DMS79 treated with DMSO at 0.1 percent for 48 hours (cell line): ENCODE measurements at places on chromosomes 11 and 22.

- no peak for DNase-seq
Measured at GRCh38 chr11:48107188-48107704, 109.4 kb upstream of the OR4B1 start.

DNA sequence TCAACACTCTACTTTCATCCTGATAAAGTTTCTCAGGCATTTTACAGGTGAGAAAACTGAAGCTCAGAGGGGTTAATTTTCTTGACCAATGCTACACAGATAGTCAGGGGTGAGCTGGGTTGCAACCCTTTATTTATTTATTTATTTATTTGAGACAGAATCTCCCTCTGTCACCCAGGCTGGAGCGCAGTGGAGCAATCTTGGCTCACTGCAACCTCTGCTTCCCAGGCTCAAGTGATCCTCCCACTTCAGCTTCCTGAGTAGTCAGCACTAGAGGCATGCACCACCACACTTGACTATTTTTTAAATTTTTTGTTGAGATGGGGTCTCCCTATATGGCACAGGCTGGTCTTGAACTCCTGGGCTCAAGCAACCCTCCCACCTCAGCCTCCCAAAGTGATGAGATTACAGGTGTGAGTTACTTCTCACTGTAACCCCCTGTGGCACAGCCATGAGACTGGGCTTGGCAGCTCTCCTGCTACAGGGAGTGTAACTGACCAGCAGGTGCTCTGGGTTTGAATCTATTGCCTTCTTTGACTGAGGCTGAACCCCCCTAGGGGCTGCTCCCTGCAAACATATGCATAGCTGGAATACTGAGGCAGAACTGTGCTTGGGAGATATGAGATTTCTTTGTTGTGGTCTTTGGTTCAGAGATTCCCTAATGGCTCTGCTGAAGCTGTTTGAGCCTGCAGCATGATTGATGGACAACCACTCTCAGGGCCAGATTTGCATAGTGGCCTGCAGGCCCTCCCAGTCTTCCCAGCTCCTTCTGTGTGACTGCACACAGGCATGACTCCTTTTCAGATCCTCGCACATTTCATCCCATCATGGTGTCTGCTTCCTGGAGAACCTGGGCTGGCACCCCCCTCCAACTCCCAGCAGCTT lies 6.1 kb downstream of the C11orf96 start:
- no peak for DNase-seq

GRCh38 chr11:71237853-71238252 lies 14.5 kb downstream of the SHANK2 start:
- no peak for DNase-seq

GRCh38 chr11:10418259-10418949 lies 36.7 kb upstream of the AMPD3 start:
- DNase-seq: no peak

GRCh38 chr22:42080287-42080686 lies 787 bp downstream of the SMDT1 start:
- peak; percentile 2 for DNase-seq

- no peak for DNase-seq
Measured at GRCh38 chr11:103862094-103862801, 174.2 kb upstream of the DDI1 start.

GRCh38 chr11:120906766-120907165 lies 117.1 kb upstream of the TBCEL start:
- DNase-seq: no peak

DNA sequence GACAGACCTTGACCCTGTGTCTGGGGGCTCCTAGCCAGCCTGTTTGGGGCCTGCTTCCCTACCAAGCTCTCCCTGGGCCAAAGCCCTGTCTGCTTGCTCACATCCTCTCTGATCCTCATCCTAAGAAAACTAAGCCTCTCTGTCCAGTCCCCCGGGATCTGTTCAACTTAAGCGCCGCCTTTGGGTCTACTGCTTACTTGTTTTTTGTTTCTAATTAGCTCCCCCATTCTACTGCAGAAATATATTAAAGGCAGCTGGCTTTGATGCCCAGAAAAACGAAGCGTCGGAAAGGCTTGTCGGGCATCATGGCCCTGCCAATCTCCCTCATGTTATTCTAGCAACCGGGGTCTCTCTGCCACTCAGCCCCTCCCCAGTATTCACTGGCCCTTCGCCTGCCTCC lies 3.4 kb downstream of the DSCAML1 start:
- peak; percentile 52 for DNase-seq

DNA sequence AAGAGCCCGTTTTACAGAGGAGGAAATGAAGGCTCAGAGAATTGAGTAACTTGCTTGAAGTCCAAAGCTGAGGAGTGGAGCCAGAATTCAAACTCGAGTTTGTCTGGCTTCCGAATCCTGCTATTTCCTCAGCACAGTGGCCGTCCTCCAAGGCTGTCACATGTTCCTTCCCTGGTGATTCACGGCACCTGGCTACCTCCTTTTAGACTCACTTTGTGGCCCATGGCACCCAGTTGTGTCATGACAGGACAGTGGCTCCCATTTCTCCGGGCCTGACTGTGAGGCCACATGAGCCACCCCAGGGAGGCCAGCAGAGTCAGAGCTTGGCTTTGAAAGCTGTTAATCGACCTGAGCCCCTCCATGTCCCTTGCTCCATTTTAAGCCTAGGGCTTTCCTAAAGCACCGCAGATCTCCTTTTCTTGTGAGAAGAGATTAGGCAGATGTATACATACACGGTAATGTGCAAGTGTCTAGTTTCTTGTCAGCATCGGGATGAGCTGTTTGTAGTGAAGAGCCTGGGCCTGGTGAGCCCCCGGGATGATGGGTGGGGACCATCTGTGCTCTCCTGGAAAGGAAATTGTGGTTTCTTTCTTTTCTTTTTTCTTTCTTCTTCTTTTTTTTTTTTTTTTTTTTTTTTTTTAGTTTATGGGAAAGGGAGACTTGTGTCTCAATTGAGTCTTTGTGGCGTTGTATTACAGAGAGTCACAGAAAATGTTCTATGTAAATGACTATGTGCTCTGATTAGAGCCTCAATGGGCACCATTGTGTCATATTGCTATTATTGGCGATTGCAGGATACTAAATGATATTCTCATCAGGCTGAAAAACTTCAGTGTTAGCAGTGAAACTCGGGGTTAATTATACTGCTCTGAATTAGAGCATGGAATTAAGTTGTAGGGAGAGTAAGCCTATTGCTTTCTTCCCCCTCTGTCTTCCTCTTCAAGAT lies 54.8 kb downstream of the PTPRJ start:
- no peak for DNase-seq

GRCh38 chr22:24325105-24325757 lies 54.6 kb downstream of the SPECC1L start:
- DNase-seq: peak; percentile 12

- no peak for DNase-seq
Measured at GRCh38 chr11:32602657-32603415, 19.2 kb downstream of the EIF3M start.

GRCh38 chr11:114073828-114074381 lies 14.4 kb downstream of the ZBTB16 start:
- DNase-seq: peak; percentile 20

GRCh38 chr11:115656669-115657068 lies 152.5 kb upstream of the CADM1 start:
- no peak for DNase-seq

- no peak for DNase-seq
Measured at GRCh38 chr22:33986954-33987353, 66.7 kb upstream of the LARGE1 start.

DNA sequence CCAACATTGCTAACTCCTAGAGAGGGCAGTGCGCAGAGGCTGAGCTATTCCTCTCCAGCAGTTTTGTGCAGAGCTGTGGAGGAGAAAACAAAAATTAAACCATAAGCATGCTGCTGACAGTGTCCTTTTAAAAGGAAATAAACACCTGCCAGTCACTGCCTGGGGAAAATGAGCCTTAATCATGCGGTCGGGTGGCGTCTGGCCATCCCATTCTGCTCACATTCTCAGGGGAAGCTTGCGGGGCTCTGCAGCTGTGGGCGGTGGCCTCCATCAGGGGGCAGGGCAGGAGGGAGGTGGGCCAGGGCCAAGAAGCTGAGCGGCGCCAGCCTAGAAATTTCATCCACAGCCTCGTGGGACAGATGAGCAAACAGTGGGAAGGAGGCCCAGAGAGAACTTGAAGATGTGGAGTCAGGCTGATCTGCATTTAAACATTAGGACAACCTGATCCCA lies 71.0 kb upstream of the TP53I11 start:
- peak; percentile 49 for DNase-seq

DNA sequence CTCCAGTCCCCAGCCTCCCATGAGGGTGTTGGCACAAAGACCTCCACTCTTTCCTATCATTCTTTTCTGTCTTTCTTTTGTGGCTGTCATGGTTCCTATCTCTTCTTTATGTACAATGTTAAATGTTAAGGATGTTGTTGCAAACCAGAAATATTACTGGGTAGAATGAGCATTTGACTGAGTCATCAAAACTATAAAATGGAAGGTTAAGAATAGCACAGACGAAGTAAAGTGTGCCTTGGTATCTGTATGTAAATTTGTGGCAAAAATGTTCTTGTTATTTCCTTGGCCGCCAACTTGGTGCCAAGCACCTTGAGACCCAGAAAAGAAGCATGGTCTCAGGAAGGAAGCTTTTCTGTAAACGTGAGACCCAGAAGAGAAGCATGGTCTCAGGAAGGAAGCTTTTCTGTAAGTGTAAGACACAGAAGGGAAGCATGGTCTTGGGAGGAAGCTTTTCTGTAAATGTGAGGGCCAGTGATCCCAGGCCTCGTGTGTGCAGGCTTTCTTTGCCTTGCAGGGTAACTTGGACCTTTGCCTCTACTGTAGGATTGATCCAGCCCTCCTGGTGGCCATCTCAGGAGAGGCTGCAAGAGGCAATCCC lies 6.7 kb upstream of the PKP3 start:
- DNase-seq: no peak

- no peak for DNase-seq
Measured at GRCh38 chr11:77981346-77981947, 13.0 kb downstream of the INTS4 start.

- no peak for DNase-seq
Measured at GRCh38 chr11:9982796-9983579, 311.0 kb downstream of the SBF2 start.

GRCh38 chr11:10492084-10492483 lies 37.0 kb downstream of the AMPD3 start:
- DNase-seq: no peak

DNA sequence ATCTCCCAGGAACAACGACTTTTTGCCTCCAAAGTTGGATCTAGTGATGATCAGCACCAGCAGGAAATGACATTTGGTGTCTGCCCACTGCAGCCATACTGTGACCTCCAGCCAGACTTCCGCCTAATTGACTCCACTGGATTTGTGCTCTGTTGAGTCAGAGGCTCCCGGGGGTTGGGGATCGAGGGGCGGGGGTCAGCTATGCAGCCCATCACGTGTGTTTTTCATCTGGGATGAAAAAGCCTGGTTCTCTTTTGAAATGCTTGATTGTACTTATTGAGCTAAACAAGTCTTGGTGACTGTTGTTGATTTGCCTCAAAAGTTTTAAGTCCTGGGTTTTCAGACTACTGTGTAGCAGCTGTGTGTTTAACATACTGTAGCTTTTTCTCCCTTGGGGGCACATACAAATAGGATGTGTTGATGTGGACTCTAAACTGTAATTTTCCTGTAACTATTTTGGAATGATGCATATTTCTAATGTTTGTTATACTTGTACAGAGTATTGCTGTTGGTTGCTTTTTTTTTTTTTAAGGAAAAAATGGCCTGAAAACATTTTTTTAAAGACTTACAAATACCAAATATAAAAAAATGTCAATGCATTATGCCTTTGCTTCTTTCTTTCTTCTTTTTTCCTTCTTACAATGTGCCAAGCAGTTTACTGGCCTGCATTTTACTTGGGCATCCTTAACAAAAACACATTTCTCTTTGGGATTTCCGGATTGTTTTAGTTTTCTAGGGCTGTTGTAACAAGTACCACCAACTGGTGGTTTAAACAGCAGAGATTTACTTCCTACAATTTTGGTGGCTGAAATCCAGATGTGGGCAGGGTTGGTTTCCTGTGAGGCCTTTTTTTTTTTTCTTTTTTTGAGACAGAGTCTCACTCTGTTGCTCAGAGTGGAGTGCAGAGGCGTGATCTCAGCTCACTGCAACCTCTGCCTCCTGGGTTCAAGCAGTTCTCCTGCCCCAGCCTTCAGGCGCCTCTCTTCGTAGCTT lies 46.1 kb upstream of the OR4B1 start:
- no peak for DNase-seq

- no peak for DNase-seq
Measured at GRCh38 chr11:109264128-109264527, 157.9 kb upstream of the C11orf87 start.

DNA sequence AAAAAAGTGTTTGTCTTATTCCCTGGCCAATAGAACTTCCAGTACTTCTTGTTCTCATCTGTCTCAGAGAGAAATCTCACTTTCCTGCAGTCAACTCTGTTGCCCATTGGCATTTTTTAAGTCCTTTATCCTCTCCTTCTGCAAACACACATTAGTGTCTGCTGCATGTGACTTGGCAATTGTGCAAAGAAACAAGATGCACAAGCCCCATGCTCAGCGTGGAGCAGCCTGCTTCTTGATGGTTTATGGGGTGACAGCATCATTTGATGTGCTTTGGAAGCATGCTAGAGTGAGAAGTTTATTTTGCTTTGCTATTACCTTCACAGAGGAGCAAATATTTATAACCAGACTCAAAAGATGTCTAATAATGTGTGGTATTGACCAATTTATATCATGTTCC lies 238.2 kb downstream of the FAT3 start:
- DNase-seq: no peak

DNA sequence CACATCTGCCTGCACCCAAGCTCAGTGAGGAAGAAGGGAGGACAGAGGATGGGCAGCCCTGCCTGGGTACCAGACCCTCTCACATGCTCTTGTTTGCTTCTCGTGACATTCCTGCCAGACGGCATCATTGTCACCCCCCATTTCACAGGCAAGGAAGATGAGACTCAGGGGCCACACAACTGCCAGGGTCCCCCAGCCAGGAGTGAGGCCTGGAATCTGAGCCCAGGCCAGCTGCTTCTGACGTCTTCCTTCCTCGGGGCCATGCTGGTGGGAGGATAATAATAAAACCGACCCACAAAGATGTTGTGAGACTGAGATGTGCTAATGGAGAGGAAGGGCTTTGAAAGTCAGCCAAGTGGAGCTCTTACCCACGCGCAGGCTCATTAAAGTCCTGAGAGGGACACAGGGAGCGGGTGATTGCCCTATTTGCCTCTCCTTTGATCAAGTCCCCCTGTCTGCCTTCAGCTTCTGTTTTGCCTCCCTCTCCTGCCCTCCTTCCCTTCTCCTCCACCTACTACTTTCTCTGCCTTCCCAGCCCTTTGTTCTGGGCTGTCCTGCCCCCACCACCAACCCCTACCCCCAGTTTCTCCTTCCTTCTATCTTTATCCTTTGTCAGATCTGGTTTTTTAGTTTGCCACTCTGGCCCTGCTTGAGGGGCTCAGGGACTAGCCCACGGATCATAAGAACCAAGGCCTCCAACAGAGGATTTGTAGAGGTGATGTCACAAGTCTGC lies 62.7 kb downstream of the MCM5 start:
- peak; percentile 76 for DNase-seq

- no peak for DNase-seq
Measured at GRCh38 chr11:29336727-29337575, 679.9 kb downstream of the KCNA4 start.
